ENCODE measurements at places on chromosomes 16 and 17. TPM values are rescaled to one million over a fixed set of nuclear protein-coding genes. Genes with fewer than 3 reads are reported as not detected.

GRCh38 chr16:84899414-84899813 lies 79.6 kb downstream of the CRISPLD2 start:
- no peak for DNase-seq

HOXB3 gene
- total RNA-seq, result 17.7 TPM

DNA sequence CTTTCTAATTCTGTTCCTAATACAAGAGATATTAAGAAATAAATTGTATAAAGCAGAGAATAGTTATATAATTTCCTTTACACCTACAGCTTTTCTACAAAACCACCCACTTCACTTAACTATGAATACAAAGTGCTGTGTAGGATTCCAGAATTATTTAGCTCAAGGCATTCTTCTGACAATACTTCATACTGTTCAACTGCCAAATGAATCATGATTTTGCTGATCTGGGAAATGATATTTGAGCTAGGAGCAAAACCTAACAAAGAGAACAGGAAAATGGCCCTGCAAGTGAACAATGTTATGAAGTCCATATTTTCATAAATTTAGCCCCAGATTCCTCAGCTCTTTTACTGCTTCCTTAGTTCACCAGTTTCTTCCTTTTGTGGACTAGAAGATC lies 12.9 kb downstream of the BBS2 start:
- DNase-seq, result no peak

DNA sequence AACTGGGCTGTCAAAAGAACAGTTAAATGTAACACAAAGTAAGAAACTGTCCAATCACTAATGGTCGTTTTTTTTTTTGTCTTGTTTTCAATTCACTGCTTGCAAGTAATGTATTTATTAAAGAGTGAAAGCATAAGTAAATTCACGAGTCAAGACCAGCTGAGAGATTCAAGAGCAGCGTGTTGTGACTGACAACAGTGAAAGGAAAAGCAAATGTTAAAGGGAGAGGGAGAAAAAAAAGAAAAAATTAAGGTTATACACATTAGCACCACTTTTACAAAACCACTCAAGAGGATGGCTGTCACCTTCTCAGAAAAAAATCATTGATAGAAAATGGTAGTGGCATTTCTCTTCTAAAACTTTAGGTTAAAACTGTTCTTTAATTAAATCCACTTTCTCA lies 36.1 kb downstream of the GPATCH8 start:
- DNase-seq, result no peak

- DNase-seq, result no peak
These were observed 26.0 kb downstream of the SMARCE1 start for GRCh38 chr17:40621578-40621977.

DNA sequence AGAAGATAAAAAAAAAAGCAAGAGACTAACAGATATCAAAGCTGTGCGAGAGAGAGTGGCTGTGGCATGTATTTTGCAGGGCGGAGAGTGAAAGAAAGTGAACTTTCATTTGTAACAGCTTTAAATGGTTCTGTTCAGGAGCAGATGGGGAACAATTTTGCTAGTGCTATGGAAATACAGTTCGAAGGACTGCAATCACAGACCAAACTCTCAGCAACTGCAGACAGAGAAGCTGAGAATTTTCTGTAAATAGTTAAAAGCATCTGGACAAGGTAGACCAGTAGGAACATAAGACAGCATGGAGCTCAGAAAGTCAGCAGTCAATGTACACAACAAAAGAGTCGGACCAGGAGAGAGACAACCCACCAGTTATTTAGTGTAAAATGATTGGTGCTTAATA lies 62.3 kb downstream of the TBX4 start:
- DNase-seq, result no peak

GRCh38 chr16:3618769-3619141 lies 7.3 kb upstream of the SLX4 start:
- no peak for DNase-seq

HP gene
- 4.7 TPM for total RNA-seq

TBC1D3K gene
- not detected for total RNA-seq

DNA sequence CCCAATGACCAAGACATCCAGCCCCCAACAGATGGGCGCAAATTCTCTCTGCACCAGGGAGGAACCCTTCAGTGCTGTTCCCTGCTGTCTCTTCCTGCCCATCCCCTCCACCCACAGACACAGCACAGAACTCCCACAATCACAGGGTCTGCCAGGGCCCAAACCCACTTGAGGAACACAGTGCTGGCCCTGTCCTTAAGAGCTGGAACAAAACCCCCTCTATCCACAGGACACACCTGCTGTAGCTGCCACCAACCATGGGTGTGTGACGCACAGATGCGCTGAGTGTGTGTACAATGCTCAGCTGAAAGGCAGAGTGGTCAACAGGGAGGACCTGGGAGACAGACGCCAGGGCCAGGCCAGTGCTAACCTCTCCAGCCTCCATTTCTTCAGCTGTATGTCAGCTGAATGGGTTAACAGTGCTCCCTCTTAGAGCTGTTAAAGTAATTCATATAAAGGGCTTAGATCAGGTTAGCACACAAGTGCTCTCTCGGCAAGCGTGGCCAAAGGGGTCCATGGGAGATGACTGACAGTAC lies 62.1 kb downstream of the AMFR start:
- DNase-seq, result no peak

ABCC6 gene
- 0.49 TPM for total RNA-seq

DNA sequence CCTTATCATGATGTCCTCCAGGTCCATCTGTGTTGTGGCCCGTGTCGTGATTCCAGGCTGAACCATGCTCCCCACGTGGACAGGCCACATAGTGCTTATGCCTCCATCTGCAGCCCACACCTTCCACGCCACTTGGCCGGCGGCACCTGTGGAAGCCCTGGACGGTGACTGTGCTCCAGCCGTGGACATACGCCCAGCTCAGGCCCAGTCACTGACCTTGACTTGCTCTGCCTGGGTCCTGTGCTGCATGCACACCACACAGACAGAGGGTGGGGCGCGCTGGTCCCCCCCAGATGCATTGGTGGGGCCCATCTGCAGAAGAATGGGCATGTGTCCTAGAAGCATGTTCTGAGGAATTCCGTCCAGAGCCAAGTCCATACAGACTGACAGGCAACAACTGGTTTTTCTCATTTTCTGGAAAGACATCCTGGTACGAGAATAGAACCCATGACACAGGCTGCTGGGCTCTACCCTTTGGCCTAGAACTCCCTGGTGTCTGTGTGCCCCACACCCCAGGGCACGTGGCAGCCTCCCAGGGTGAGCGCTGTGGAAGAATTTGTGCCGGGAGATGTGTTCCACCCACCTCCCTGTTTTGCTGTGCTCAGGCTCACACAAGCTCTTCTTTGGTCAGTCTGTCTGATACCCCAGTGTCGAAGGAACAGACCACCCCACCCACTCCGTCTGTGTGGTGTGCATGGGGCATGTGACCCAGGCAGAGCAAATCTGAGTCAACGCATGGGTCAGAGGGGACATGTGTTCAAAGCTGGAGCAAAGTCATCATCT lies 39.5 kb downstream of the GPT2 start:
- no peak for DNase-seq

DNA sequence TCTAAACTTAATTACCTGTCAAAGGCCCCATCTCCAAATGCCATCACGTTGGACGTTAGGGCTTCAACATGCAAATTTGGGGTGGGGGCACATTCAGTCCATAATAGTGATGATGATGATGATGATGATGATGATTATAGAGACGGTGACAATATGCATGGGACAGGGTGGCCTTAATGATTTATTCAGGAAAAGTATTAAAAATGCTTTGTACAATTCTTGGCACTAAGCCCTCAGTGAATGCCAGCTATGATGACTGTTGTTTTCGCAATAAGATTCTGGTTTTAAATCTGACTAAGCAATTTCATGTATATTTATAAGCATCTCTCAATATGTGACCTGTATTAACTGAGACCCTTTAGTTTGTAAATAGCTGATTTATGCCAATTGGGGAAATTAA lies 106.3 kb downstream of the C16orf95 start:
- no peak for DNase-seq

PIK3R5 gene
- 10.6 TPM for total RNA-seq

CD300C gene
- total RNA-seq, result not detected

DNA sequence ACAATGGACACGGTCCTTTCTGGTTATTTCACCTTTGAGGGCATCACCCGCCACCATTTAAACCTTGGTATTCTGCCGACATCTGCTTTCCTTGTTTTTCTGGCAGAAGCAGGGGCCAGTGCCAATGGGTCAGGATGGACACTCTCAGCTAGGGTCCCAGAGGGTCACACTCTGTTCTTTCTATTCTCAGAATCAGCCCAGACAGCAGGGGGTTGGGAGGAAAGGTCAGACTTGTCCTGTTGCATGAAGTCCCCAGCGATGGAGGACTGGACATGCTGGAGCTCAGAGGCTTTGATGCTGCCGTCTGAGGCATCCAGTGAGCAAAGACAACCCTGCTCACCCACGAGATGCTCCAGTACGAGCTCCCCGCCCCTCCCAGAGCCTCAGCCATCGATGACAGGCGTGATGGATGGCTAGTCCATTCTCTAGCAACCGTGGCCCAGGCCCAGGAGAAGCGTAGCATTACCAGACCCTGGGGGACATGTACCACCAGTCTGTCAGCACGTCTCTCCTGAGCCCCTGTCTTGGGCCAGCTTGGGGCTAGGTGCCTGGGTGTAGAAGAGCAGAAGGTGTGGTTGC lies 62.0 kb downstream of the FOXL1 start:
- no peak for DNase-seq

- DNase-seq, result no peak
These were observed 10.2 kb downstream of the COTL1 start for GRCh38 chr16:84607694-84608093.

GRCh38 chr16:67718668-67719047 lies 458 bp downstream of the GFOD2 start:
- DNase-seq, result no peak

GRCh38 chr17:45339646-45340605 lies 23.1 kb upstream of the MAP3K14 start:
- DNase-seq, result peak; percentile 40

ITGAD gene
- not detected for total RNA-seq

GRCh38 chr17:40124279-40125141 lies 2.7 kb downstream of the MSL1 start:
- DNase-seq, result no peak

DNA sequence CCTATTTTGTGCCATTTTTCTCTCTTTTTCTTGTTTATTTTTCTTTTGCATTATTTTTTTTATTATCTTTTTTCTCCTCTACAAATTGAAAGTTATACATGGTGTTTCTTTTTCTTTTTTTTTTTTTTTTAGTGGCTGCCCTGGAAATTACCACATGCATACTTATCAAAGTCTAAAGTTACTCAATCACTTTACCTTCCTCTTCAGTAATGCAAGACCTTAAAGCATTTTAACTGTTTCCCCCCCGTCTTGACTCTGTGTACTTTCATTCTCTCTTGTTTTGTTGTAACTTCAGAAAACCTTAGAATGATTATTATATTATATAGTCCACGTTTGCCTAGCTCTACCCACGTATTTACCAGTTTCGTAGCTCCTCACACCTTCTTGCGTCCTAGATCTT lies 33.3 kb upstream of the SMPD3 start:
- DNase-seq, result no peak

DNA sequence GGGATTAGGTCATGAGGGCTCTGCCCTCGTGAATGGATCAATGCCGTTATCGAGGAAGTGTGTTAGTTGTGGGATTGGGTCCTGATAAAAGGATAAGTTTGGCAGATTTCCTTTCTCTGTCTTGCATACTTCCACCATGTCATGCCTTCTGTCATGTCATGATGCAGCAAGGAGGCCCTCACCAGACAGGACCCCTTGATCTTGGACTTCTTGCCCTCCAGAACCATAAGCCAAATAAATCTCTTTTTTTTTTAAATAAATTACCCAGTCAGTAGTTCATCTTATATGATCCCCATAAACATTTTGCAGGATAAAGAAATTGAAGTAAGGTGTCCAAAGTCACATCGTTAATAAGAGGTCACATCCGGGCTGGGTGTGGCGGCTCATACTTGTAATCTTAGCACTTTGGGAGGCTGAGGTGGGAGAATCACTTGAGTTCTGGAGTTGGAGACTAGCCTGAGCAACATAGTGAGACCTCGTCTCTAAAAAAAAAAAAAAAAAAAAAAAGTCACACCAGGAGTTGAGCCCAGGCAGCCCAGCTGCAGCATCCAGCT lies 25.2 kb downstream of the HEXIM2 start:
- no peak for DNase-seq
